ENCODE measurements at places on chromosomes 11 and 22.

GRCh38 chr11:131841028-131841427, 470.6 kb downstream of the NTM start:
- no peak for DNase-seq

GRCh38 chr22:49297871-49298721, 529.6 kb downstream of the BRD1 start:
- DNase-seq = no peak

DNA sequence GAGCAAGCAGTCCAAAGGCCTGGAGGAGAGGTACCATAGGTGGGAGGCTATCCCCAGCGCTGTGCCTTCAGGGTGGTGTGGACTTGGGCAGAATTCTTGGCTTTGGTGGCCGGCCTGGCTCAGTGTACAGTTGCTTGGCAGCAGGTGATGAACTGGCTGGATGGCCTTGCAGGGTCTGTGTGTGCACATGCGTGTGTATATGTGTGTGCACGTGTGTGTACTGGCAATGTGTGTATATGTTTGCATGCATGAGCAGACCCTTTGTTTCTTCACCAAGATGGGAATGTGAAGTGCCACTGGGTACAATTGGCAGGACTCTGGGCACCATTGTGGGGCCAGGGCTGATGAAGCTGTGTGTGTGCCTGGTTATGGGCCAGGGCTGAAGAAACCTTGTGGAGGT, 53.0 kb downstream of the CEP164 start:
- no peak for DNase-seq

GRCh38 chr11:8018484-8019313, 31.6 kb downstream of the EIF3F start:
- DNase-seq = peak; percentile 86

- no peak for DNase-seq
Observed at GRCh38 chr11:65862191-65862735, 2.0 kb downstream of the MUS81 start.

- peak; percentile 48 for DNase-seq
Observed at GRCh38 chr11:115222218-115222862, 281.9 kb downstream of the CADM1 start.

DNA sequence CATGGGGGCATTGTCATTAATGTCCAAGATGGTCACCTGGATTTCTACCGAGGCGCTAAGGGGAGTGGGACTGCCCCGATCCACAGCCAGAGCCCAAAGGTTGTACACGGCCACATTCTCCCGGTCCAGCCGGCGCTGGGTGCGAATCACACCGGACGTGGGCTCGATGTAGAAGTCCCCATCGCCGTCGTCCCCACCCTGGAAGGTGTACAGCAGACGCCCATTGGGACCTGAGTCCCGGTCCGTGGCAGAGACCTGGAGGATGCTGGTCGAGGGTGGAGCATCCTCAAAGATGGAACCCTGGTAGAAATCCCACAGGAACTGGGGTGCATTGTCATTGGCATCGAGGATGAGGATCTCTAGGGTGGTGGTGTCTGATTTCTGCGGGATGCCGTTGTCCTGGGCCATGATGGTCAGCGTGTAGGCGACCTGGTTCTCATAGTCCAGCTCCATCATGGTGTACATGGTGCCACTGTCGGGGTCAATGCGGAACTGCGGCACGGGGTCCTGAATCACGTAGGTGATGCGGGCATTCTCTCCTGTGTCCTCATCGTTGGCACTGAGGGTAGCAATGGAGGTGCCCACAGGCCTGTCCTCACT, 3.1 kb downstream of the CELSR1 start:
- DNase-seq = no peak

- no peak for DNase-seq
Observed at GRCh38 chr22:50301581-50301991, 5.9 kb downstream of the PLXNB2 start.

Data from CD4-positive, alpha-beta T cell treated with Interleukin-2 at 100 ng/mL for 4 hours (primary cell).